ENCODE measurements at places on chromosomes 2 and 18. TPM values are rescaled to one million over a fixed set of nuclear protein-coding genes. Genes with fewer than 3 reads are reported as not detected.

The FEV gene
- not detected for total RNA-seq

DNA sequence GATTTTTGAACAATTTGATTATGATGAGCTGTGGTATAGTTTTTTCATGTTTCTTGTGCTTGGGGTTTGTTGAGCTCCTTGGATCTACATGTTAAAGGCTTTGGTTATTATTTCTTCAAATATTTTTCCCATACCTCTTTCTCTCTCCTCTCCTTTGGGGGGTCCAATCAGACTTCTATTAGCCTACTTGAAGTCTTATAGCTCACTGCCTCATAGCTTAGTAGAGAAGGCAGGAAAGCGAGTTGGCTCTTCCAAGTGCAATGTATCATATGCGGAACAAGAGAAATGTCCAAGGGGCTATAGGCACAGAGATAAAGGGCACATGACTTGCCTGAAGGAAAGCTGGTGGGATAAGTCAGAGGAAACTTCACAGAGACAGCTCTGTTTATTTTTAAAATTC is 14.1 kb upstream of the FABP1 start:
- no peak for DNase-seq

- DNase-seq: peak; percentile 80
Measured at GRCh38 chr2:241775223-241776177, 1.1 kb upstream of the GAL3ST2 start.

GRCh38 chr2:104405623-104406022 is 448.3 kb upstream of the POU3F3 start:
- DNase-seq: no peak

GRCh38 chr2:241982706-241983570 is 113.4 kb downstream of the RTP5 start:
- DNase-seq: no peak

- no peak for DNase-seq
Measured at GRCh38 chr2:48479915-48480314, 50.0 kb upstream of the STON1 start.

DNA sequence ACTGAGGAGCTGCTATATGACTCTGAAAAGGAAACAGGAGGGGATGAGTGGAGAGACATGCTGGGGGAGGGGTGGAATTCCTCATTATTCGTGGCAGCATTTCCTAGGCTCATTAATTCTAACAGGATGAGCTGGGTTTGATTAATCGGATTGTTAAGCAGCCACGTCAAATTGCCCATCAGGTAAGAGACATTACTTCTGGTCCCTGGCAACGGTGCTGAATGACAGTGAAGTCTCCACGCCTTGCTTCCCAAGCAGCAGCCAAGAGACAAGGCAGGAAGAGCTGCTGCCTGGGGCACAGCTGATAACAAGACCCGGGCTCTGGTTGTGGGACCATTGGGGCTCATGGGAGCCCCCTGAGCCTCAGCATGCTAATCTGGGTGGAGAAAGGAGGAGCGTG is 86.6 kb downstream of the MARCHF4 start:
- DNase-seq: no peak

GRCh38 chr2:19688059-19688458 is 213.7 kb downstream of the TTC32 start:
- peak; percentile 81 for DNase-seq
